ENCODE measurements at places on chromosomes 4 and X. TPM values are rescaled to one million over a fixed set of nuclear protein-coding genes. Genes with fewer than 3 reads are reported as not detected.

The WAS gene
- 0.14 TPM for total RNA-seq

The DMP1 gene
- total RNA-seq, result not detected

The USP27X gene
- 2.8 TPM for total RNA-seq

The TBC1D25 gene
- total RNA-seq, result 11.8 TPM

The AFP gene
- 0.57 TPM for total RNA-seq

The HTN3 gene
- total RNA-seq, result not detected

The HSD17B13 gene
- 0.22 TPM for total RNA-seq

The ZAR1 gene
- not detected for total RNA-seq

The TLL1 gene
- total RNA-seq, result 0.22 TPM

The SSX4B gene
- not detected for total RNA-seq

The PITX2 gene
- total RNA-seq, result 36.1 TPM

The PAGE5 gene
- total RNA-seq, result not detected

The PNMA3 gene
- total RNA-seq, result not detected

The SOWAHB gene
- total RNA-seq, result not detected

The CLDN24 gene
- not detected for total RNA-seq

The SULT1E1 gene
- total RNA-seq, result not detected

The MAGEA2 gene
- not detected for total RNA-seq

The PABPC1L2B gene
- total RNA-seq, result not detected

The FREM3 gene
- under 0.01 TPM for total RNA-seq

The MGAT4D gene
- total RNA-seq, result not detected

The STARD8 gene
- total RNA-seq, result 0.22 TPM

The SH3D19 gene
- total RNA-seq, result 3.5 TPM

The REPS2 gene
- total RNA-seq, result 0.14 TPM

The RAI2 gene
- total RNA-seq, result under 0.01 TPM

The TCEAL6 gene
- not detected for total RNA-seq

The DCAF4L1 gene
- under 0.01 TPM for total RNA-seq

The TMPRSS11B gene
- not detected for total RNA-seq

The UGT8 gene
- 0.14 TPM for total RNA-seq

The AFM gene
- total RNA-seq, result not detected

The GATA1 gene
- not detected for total RNA-seq

The FAT4 gene
- total RNA-seq, result 16.6 TPM

Data from placental pericyte (primary cell).